ENCODE measurements at places on chromosomes 6 and 20. TPM values are rescaled to one million over a fixed set of nuclear protein-coding genes. Genes with fewer than 3 reads are reported as not detected.

GRCh38 chr20:61366914-61367313 lies 114.9 kb downstream of the CDH4 start:
- peak; percentile 36 for DNase-seq

DNA sequence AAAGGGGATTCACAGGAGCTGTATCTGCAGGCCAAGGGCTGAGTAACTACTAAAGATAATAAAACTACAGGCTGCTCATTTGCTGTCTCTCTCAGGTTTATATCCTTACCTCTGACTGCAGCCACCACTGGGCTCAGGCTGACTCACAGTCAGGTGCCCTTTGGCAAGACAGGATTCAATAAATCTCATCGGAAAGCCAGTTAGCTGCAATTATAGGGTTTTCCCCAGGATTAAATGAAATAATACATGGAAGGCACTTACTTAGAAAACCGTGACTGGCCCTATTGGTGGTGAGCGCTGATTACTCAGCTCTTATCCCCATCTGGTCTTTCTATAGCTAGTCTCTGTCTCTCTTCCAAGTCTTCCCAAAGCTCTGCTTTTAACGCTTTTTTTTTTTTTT lies 26.4 kb downstream of the RMND1 start:
- DNase-seq: no peak

DNA sequence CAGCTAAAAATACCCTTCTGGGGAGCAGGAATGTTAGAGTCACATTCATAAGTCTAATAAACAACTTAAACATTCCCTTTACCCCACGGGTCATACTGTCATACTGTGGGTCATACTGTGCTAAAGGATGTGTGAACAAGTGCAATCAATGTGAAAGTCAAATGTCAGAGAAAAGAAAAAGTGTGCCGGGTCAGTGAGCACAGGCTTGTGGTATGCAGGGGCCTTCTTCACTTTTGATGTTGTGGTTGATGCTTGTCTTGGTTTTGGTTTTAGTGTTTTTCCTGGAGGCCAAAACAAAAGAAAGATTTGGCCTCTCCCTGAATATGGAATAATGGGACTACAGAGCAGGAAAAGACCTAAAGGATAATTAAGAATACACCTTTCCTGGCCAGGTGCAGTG lies 267.9 kb upstream of the PLN start:
- DNase-seq: no peak

DNA sequence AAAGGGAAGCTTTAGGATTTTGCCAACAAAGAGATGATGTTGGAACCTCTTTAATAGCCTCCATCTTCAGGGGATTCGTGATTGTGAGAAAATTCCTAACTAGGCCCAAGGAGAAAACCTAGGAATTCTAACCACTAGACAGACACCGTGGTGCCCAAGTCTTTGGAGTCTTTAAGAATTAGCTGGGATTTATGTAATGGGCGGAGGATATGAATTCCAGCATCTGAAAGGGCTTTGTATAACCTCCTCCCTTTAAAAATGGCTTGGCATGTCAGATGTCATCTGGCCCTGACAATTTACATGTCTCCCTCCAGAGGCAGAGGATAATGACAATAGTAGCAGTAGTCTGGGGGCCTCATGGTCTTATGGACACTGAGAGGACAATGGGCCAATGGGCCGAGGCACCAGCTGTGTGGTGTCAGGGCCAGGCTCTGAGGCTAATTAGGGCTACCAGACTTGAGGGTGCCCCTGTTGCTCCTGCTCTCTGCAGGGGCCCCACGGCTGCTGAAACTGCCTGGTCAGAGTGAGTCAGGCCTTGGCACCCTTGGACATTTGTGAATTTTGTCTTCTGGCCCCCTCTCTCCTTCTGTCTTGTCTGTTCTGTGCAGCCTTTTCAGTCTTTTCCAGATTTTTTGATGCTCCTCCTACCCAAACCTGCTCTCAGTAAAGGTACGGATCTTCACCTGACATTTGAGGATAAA lies 113.9 kb downstream of the EDN1 start:
- DNase-seq: no peak

GRCh38 chr6:21395121-21395520 lies 198.4 kb upstream of the SOX4 start:
- no peak for DNase-seq

GRCh38 chr6:15893556-15894253 lies 230.9 kb upstream of the DTNBP1 start:
- DNase-seq: no peak

GRCh38 chr6:39693206-39693605 lies 32.0 kb downstream of the KIF6 start:
- no peak for DNase-seq

GRCh38 chr6:113050010-113050858 lies 703.1 kb downstream of the RFPL4B start:
- DNase-seq: no peak

DNA sequence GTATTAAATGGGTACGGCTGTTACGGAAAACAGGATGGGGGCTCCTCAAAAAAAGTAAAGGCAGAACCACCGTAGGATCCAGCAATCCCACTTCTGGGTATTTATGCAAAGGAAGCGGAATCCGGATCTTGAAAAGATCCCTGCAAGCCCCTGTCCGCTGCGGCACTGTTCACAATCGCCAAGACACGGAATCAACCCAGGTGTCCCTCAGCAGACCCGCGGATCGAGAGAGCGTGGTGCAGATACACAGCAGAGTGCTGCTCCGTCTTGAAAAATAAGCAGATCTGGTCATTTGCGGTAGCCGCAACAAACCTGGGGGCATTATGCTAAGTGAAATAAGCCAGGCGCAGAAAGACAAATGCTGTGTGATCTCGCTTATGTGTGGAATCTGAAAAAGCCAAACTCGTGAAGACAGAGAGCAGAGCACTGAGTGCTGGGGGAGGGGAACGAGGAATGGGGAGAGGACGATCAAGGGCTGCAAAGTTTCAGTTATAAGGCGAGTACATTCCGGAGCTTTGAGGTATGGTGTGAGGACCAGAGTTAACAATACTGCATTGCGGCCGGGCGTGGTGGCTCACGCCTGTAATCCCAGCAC lies 41.3 kb downstream of the NTSR1 start:
- no peak for DNase-seq

- DNase-seq: no peak
Measured at GRCh38 chr6:36800223-36801076, 38.8 kb downstream of the CPNE5 start.

Gene TSBP1
- not detected for total RNA-seq

Gene SRSF12
- 1.6 TPM for total RNA-seq

Gene MCHR2
- total RNA-seq: not detected

Gene IL17A
- total RNA-seq: not detected

Gene IP6K3
- total RNA-seq: 1.0 TPM

Gene CST2
- 0.75 TPM for total RNA-seq

Gene SLPI
- total RNA-seq: 41.2 TPM
